ENCODE measurements at places on chromosomes 2 and 18. TPM values are rescaled to one million over a fixed set of nuclear protein-coding genes. Genes with fewer than 3 reads are reported as not detected.

DNA sequence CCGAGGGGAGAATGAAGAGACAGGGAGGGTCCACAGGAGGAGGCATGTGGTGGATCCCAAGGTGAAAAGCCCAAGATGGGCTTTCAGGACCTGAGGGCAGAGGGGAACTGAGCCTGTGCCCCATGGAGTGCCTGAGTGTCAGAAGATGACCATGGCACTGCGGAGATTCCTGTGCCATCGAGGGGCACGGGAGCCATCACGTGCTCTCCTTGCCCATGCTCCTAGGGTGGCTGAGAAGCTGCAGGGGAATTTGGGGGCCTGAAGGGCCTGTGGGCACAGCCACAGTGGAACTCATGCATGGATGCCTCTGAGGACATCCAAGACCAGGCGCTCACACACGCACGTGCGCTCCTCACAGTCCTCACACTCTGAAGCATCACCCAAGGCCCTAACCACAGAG lies 56.1 kb upstream of the GLI2 start:
- no peak for DNase-seq

DNA sequence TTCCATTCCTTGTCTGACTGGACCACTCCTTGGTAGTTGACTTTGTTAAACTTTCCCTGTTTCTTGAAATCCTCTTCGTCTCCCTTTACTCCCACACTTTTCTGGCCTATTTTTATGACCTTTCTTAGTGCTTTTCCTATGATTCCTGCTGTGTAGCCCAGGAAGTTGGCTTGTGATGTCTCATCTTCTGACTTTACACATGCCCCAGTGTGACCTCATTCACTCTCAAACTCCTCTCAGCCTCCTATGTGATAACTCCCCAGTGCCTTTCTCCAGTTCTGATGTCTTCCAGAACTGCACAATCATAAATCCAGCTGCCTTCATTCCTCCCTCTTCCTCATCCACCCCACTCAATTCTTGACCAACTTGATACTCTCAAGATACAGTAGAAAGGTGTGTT lies 407.6 kb downstream of the TGIF1 start:
- DNase-seq: no peak

The FAM124B gene
- polyA plus RNA-seq: 0.13 TPM

The CHMP1B gene
- polyA plus RNA-seq: 108 TPM

DNA sequence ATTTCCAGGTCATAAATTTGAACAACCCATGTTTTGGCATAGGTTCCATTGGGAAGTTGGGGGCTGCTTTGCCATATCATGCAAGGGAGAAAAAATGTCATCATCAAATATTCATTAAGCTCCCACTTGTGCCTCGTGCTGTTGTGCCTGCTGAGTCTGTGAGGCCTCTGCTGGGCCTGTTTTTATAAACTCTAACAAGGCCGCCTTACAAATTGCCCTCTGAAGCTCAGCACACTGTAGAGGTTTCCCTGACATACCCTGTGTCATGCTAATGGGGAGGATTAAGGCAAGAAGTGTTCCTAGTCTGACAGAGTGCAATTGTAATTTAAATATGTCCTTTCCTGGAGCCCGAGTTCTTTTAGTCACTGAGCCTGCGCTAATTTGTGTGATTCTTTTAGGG lies 17.6 kb downstream of the OSBPL6 start:
- DNase-seq: no peak

DNA sequence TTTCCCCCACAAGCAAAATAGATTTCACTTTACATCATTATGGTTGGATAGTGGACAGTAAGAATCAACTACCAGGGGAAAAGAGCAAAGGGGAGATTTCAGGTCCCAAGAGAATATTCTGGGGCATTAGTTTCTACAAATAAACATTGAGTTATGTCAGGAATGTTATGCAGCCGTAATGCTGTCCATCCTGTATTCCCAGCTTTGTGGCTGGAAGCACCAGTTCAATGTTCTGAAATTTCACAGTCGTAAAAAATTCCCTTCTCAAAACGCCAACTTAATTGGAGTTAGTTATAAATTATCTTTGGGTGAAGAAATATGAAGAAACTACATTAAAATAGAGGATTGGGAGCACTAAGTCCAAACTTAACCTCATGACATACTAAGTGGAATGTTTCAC lies 141.5 kb upstream of the FIGN start:
- no peak for DNase-seq

DNA sequence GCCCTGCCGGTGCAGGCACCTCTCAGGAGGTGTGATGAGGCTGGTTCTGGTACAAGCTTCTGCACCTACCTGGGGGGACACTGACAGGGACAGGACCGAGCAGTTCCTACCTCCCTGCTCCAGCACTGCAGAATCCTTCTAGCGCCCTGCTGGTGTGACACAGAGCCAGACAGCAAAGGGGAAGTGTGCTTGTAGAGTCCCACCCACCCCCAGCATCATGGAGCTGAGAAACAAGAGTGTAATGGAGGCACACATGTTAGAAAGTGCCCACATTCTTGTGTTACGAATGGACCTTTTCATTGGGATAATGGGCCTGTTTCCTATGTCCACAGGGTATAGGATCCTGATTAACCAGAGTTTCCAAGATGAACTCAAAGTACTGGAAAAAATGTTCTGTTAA lies 38.3 kb downstream of the OXER1 start:
- no peak for DNase-seq

- DNase-seq: no peak
Observed at GRCh38 chr2:19577723-19578122, 219.3 kb upstream of the OSR1 start.

- peak; percentile 47 for DNase-seq
Observed at GRCh38 chr18:8978394-8978793, 124.1 kb upstream of the NDUFV2 start.

The HDHD2 gene
- 7.3 TPM for polyA plus RNA-seq

The G6PC2 gene
- polyA plus RNA-seq: not detected

- DNase-seq: no peak
Observed at GRCh38 chr2:198763793-198764192, 693.9 kb downstream of the SATB2 start.

DNA sequence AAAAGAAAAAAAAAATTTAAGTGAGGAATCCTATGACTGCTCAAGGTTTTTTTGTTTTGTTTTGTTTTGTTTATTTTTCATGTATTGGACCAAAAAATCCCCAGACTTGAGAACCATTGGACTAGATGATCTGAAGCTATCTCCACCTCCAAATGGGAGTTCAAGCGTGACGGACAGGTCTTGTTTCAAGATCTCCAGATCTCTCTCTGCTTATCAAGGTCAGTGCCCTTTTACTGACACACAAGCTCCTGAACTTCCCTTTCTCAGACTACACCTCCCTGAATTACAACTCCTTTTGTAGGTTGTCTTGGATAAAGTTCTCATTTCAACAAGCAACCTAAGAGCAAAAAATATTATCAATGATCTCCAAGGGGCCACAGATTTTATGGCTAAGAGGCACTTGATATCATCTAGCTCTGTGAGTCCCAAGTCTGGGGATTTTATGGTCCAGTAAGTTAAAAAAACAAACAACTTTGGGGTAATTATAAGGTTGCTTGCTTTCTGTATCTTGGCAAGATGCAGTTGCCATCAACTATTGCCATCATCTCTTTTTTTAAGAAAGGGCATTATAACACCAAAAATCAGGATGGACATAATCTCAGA lies 396.0 kb upstream of the ATP5MC3 start:
- no peak for DNase-seq

The CDK15 gene
- polyA plus RNA-seq: not detected

DNA sequence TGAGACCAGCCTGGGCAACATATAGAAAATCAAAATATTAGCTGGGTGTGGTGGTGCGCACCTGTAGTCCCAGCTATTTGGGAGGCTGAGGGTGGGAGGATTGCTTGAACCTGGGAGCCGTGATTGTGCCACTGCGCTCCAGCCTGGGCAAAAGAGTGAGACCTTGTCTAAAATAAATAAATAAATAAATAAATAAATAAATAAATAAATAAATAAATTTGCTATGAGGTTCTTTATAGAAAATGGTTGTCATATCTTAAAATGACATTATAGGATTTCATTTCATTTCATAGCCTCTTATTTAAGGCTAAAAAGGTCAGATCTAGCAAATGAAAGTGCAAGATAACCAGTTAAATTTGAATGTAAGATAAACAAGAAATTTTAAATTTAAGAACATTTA lies 193.0 kb downstream of the NAPG start:
- no peak for DNase-seq

The CFC1 gene
- not detected for polyA plus RNA-seq

DNA sequence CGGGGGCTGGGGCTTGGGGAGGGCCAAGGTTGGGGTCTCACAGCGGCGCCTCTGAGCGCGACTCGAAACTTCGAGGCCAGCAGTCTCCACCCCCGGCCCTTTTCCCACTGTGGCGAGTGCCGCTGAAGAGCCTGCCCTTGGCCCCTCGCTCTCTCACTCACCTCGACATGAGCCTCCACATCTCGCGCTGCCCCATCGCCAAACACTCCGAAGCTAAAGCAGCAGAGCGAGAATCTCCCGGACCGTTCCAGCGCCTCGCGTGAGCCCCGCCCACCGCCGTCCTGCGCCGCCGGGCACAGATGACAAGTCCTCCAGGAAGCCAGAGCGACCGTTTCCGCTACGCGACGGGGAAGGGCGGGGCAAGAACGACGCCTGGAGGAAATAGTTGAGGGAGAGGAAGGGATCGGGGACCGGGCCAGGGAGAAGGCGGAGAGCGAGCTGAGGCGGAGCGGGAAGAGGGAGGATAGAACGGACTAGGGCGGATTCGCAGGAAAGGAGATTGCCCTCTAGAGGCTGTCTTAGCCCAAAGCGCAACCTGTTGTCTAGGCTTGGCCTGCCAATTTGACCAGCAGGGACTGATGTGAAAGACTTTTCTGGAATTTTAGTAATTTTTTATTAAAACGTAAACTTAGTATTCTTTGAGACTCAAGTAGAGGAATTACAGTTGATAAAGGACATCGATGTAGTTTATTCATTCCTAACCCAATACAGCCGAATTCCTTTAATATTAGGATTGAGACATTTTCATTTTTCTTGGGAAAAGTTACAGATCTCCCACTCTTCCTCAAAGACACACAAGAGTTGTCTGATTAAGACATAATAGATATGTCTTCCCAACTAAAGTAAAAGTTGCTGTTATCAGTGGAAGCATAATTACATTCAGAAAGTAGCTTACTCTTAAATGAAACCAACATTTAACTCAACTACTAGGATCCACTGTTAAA lies at the start of gene HIBCH:
Gene HIBCH (minus strand): TSS at position 272 of the 944 bp plus-strand sequence. CDS start 76 bp downstream, at position 196.
- DNase-seq: peak; percentile 85

- DNase-seq: no peak
Observed at GRCh38 chr2:69116438-69116837, 103.5 kb downstream of the ANTXR1 start.

- no peak for DNase-seq
Observed at GRCh38 chr2:214560176-214560575, 149.3 kb downstream of the VWC2L start.

The UGT1A4 gene
- polyA plus RNA-seq: not detected

- no peak for DNase-seq
Observed at GRCh38 chr2:185472574-185472973, 266.0 kb upstream of the FSIP2 start.

The FOXI3 gene
- polyA plus RNA-seq: not detected

Data from B cell (primary cell).